ENCODE measurements at places on chromosomes 6 and 20.

DNA sequence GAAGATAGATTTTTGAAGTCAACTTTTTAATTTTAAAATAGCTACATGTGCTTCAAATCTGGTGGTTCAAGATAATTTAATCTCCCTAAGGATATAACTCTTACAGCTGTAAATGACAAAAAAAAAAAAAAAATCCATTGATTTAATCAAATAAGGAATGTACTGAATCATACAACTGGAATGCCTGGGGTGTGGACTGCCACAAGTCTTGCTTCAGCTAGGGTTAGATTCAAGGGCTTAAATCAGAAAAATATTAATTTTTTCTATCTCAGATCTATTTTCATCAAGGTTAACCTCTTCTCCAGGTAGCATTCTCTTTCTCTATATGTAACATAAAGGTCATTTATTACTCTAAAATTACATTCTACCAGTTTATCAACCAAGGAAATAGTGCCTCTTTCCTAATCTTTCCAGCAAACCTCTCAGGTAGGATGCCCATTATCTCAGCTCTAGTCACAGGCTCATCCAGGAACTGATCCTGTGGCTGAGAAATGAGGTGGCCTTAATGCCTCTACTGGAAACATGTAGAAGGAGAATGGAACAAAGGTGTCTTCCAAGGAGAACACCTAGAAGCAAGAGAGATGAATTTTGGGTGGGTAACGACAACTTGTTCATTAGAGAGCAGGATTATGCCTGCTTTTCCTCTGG, 466.9 kb downstream of the CBLN4 start:
- DNase-seq: peak; percentile 9

GRCh38 chr6:35522660-35523658, 10.3 kb upstream of the TULP1 start:
- peak; percentile 55 for DNase-seq

DNA sequence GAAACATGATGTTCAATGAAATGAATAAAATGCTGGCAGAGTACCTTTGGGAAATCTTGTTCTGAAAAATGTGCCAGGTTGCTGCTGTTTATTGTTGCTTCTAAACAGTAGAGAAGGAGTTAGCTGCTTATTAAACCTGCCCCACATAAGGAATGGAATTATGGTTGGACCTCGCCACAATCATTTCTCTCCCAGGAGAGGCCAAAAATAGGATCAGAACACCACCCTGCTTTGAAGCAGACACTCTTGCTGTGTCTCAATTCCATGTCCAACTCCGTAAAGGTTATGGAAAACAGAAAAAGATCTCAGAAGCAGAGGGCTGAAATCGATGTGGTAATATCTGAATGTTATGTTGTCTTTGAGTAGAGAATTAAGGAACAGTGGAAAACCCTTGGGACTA, 27.9 kb downstream of the AFG1L start:
- DNase-seq: no peak

DNA sequence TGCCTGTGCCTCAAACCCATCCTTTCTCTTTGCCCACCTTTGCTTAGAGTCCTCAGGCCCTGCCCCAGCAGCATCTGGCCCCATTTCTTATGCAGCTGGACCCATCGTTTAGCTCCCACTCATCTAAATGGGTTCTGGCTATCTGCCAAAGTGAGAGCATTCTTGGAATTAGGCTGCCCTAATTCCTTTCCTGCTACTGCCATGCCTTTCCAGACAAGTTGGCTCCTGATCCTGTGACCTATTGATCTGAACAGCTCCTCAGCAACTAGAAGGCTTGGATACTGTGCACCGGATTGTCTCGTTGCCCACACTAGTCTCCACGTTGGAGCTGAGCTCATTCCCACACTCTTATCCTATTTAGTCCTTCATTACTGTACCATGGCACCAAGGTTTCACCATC, 22.9 kb downstream of the DZANK1 start:
- DNase-seq: peak; percentile 12

GRCh38 chr20:37380864-37381579, 35.1 kb downstream of the SRC start:
- no peak for DNase-seq

- peak; percentile 1 for DNase-seq
These were observed 6.1 kb downstream of the PTPRT start for GRCh38 chr20:43183536-43184070.

DNA sequence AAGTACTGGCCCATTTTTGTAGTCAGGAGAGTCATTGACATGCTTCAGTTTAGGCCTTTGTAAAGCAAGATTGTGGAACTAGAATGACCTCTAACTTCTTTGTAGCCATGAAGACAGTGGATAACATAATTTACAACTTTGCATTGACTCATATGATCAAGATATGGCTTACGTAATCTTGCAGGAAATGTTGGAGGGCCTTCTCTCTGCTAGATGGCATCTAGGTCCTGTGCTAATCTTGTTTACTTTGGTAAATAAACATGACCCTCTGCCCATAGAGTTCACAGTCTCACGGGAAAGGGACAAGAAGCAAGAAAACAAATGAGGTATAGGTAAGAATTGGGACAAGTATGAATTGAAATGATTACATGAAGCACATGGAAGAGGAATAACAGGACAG, 355.2 kb upstream of the ARID1B start:
- DNase-seq: no peak

GRCh38 chr6:151376440-151376839, 14.9 kb downstream of the ZBTB2 start:
- DNase-seq: no peak

- no peak for DNase-seq
These were observed 185.0 kb upstream of the SGK1 start for GRCh38 chr6:134502614-134503549.

- DNase-seq: peak; percentile 50
These were observed 221.8 kb upstream of the SOX4 start for GRCh38 chr6:21371676-21372171.

DNA sequence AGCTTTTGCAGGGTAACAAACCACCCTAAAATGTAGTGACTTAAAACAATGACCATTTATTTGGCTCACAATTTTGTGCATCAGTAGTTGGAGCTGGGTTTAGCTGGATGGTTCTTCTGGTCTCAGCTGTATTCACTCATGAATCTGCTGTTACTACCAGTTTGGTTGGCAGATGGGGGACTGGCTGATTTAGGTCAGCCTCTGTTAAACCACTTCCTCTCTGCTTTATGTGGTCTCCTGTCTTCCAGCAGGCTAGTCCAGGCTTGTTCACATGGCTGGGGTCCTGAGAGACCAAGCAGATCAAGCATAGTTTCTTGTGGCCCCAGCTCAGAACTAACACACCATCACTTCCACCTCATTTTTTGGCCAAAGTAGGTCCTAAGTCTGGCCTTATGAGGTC, 67.2 kb upstream of the LAMP5 start:
- DNase-seq: no peak

GRCh38 chr6:75673884-75674283, 72.2 kb downstream of the SENP6 start:
- no peak for DNase-seq

DNA sequence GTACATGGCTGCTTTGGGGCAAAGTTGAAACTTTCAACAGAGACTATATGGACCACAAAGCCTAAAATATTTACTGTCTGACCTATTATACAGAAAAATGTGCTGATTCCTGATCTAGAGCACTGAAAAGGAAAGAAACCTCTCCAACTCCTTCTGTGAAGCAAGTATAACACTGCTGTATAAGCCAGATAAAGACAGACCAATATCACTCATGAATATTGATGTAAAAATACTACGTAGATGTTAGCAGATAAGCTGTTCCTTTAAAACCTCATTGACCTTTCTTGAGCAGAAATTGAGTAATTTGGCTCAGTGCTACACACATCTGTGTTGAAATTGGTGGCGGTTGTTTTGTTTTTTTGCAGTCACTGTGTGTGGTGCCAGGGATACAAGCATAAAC, 69.9 kb upstream of the HDAC2 start:
- no peak for DNase-seq

- peak; percentile 28 for DNase-seq
These were observed 70.8 kb downstream of the TPD52L1 start for GRCh38 chr6:125224231-125224861.

DNA sequence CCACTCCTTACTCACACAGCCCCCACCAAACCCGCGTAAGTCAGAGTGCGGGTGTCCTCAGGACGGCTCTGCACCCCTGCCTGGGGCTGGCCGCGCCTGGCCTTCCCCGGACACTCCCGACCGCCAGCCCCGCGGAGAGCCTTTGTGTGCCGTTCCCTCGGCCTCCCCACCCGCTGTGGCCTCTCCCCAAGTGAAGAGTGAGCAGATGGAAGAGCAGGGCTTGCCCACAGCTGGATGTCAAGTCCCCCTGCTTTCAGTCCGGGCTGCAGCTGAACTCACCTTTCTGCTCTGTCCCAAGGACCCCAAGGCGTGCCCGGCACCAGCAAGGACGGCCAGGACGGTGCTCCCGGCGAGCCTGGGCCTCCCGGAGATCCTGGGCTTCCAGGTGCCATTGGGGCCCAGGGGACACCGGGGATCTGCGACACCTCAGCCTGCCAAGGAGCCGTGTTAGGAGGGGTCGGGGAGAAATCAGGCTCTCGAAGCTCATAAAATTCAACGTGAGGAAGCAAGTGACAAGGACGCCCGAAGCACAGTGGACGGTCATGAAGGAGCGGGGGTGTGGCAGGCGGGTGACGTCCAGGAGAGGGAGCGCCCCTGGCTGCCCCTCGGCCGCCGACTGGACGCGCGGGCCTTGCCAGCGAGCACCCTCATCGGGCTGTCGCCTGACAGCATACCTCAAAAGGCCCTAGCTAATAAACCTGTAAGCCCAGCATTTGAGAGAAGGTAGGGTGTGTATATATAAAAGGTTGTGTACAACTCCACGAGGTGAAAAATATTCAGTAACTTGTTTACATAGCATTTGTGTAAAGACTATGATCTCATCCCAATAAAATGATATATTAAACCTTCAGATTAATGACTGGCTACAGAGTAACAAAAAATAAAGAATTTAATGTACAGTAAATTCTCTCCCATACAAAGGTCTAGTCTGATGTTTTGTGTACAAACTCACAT, 21.1 kb downstream of the TCFL5 start:
- no peak for DNase-seq

- DNase-seq: no peak
These were observed 1.9 kb downstream of the RNF39 start for GRCh38 chr6:30073489-30074235.

- no peak for DNase-seq
These were observed 7.3 kb downstream of the ANKEF1 start for GRCh38 chr20:10042086-10042485.

- no peak for DNase-seq
These were observed 38.6 kb downstream of the OVOL2 start for GRCh38 chr20:18019068-18019467.

- no peak for DNase-seq
These were observed 60.0 kb downstream of the CPNE5 start for GRCh38 chr6:36779227-36779626.

GRCh38 chr6:43082806-43083655, 6.9 kb downstream of the PTK7 start:
- no peak for DNase-seq

DNA sequence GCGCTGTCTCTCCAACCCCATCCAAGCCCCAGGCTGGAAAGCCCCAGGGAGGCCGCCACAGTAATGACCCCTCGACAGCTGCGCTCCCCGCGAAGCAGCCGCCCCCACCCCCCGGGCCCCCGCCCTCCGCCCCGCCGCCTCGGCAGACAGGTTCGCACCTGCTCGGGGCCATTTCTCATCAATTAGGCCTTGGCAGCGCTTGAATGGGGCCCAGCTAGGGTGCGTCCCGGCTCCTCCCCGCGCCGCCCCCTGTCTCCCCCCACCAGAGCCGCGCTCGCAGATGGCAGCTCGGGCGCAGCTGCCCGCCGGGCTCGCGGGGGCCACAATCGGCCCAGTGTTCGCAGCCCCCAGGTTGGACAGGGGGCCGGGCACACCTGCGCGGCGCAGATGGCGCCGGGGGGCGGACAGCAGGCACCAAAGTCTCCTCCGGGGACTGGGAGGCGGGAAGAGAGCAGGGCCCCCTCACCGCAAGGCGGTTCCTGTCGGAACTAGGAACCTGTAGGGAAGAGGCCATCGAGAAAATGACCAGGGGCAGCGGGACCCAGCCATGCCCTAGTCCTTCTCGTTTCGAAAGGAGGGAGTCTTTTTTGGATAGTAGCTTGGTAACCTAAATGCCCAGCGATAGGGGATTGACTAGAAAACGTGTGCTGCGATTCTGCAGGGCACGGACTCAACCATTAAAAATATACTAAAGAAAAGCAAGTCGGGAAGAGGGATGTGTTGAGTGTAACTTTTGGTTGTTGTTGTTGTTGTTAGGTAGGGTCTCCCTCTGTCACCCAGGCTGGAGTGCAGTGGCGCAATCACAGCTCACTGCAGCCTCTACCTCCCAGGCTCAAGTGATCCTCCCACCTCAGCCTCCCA, 83.2 kb upstream of the EYA2 start:
- DNase-seq: no peak

DNA sequence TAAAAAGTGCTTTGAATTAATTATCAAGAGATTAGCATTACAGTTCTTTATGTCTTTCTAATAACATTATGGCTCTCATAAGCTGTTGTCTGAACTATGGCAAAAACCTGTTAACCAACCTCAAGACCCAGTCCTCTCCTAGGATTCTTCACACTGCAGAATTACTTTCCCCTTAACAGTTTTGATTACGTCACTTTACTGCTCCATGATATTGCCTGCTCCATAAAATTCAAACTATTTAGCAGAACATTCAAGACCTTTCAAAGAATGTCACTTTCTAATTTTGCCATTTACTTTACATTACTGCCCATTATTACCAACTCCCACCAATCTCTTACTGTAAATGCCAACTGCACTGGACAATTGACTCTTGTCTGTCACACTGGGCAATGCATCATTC, 843.5 kb downstream of the PHF3 start:
- no peak for DNase-seq

GRCh38 chr20:44928595-44928994, 18.7 kb downstream of the PABPC1L start:
- no peak for DNase-seq

GRCh38 chr6:14422917-14423316, 305.3 kb downstream of the CD83 start:
- no peak for DNase-seq

DNA sequence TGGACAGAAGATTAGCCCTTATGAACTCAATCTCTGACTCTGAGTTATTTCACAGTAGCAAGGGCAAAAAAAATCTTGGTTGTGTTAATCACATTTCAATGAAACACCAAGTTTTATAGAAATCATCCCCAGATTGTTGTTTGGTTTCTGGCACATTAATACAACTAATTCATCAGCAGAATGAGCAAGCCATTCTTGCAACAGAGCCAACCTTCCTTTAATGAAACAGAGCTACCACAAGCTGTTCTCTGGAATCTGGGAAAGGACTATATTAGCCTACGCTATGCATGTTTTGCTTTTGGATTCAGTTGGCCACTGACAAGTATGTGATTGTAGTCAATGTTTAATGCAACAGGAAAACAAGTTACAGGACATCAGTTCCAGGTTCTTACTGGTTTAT, 13.8 kb upstream of the POPDC3 start:
- DNase-seq: peak; percentile 95

GRCh38 chr6:3414327-3415081, 42.3 kb downstream of the SLC22A23 start:
- DNase-seq: peak; percentile 72

DNA sequence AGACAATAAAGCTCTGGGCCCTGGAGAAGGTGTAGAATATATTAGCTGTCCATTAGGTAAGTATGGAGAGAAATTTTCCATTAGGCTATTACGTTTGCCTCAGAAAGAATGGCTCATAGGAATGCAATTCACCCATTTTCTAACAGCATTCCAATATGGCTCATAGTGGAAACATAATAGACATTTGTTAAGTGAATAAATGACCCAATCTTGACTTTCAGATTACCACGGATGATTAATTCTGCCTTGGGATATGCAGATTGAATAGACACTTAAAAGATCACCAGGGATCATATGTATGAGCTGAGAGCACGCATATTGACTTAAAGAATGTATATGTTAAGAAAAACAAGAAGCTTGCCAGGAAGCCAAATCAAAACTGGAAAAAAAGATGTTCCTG, 209.1 kb upstream of the CDYL start:
- peak; percentile 76 for DNase-seq
